ENCODE measurements at places on chromosomes 5 and 9. TPM values are rescaled to one million over a fixed set of nuclear protein-coding genes. Genes with fewer than 3 reads are reported as not detected.

- H3K36me3 ChIP-seq = no peaks in the 10 kb centered on the region
- peaks cover 3% of the 10 kb centered on the region for H3K27me3 ChIP-seq
- H3K4me3 ChIP-seq = no peak overlapping the region
- H3K4me1 ChIP-seq = no peaks in the 10 kb centered on the region
- DNase-seq = no peak
- H3K27ac ChIP-seq = no peak overlapping the region
These were observed 165.7 kb downstream of the NSG2 start for GRCh38 chr5:174211277-174211626.

LCN2 gene
- 1.0 TPM for total RNA-seq

C1QTNF3 gene
- total RNA-seq = 0.42 TPM

DPH7 gene
- total RNA-seq = 37.5 TPM

FAXDC2 gene
- total RNA-seq = 64.8 TPM

GHR gene
- 8.2 TPM for total RNA-seq
